ENCODE measurements at places on chromosomes 4 and X.

DNA sequence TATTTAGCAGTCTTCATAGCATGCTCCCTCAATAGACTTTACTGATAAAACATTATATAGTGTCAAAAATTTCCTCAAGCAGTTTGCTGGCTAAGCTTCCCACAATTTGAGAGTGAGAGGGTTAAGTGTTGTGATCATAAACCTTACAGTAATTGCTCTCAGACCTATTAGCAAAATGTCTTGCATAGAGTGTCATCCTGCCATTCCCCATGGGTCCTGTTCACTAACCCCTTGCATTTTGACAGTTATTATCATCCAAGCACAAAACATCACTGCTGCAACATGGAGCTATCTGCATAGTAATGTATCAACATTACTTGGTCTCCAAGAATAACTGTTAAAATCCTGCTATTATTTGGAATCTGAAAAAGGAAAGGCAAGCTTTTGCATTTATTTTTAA lies 196.1 kb upstream of the GK2 start:
- DNase-seq = no peak

DNA sequence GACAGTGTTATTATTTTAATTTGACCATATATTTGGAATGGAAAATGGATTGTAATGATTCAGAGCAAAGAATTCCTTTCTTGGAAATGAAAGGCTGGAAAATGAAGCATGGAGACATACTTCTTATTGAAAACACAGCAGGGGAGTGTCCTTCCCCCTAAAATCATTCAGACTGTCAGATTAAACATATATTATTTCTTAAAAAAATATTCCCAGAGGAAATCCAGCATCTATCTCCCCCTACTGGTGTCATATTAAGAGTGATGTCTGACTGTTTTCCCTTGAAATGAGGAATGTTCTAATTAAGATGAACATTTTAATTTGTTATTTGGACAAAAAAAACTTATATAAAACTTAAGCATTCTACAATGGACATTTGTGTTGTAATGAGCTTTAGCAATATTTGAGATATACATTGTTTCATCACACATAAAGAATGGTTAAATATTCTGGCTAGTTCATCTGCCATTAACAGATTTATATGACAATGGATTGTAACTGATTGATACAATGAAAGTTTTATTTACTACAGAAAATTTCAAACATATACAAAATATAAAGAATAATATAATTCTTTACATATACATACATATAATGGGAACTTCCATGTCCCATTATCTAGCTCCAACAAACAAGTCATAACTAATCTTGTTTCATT lies 264.6 kb downstream of the SPRY1 start:
- DNase-seq = peak; percentile 11

DNA sequence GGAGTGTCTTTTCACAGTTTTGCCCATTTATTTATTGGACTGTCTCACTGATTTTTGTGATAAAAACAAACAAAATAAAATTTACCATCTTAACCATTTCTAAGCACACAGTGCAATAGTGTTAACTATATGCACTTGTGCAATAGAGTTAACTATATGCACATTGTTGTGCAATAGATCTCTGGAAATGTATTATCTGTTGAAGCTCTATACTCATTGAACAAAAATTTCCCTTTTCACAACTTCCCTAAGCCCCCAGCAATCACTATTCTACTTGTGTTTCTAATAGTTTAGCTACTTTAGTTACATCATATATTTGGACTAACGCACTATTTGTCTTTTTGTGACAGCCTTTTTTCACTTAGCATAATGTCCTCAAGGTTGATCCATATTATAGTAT lies 59.7 kb upstream of the BEX4 start:
- no peak for DNase-seq

DNA sequence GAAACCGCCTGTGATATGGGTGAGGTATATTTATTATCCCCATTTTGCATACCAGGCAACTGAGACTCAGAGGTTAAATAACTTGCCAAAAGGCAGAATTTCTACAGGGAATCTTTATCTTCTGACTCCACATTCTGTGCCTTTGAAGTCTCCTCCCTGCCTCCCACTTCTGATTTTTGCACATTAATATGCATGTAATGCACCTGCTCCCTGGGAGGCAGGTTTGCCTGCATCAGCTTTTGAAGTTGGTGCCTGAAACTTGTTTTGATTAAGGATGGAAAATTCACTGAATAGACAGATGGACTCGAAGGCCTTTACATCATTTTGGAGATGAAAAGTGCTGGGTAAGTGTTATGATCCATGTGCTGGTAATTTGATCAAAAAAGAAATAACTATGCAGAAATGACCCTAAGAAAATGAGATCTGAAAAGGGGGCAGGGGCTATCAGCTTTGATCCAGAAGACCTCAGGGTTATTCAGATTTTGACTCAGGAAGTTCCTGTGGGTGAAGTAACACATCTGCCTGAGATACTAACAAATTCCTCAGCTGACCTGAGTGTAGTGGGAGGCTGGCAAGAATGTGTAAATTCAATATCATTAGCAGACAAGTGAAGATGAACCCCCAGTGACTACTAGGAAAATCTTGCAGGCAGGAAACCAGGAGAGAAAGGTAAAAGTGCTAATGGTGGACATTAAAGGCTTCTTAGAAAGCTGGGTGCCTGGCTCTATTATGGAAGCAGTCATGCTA lies 167.5 kb upstream of the BOD1L1 start:
- no peak for DNase-seq

DNA sequence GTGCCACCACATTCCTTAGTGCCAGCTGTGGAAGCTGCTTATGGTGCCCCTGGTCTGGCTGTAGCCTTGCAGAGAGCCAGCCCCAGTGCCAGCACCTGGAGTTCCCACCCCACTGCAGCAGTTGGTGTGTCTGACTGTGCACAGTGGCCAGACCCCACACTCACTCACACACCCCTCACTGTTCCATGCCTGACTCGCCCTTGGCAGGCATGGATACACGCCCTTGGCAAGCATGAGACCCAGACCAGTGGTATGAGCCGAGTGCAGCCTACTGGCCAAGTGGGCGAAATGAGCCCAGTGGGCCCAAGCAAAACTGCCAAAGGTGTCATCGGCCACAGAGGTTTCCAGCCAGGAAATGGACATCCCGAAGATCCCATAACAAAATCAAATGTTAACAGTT lies 27.4 kb downstream of the NAA11 start:
- no peak for DNase-seq

DNA sequence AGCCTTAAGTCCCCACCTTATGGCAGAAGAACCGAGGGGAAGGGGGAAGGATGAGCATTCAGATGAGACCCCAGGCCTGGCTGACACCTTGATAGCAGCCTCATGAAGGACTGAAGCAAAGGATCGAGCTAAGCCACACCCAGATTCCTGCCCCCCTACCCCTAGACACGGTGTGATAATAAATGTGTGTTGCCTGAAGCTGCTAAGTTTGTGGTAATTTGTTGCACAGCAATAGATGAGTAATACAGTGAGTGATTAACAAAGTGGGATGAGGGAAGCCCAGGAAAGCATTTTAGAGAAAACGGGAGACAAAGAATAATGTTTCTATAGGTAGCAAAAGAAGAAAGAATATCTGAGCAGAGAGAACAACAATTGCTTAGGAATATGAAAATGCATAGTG lies 404.2 kb downstream of the MID1IP1 start:
- DNase-seq = no peak

DNA sequence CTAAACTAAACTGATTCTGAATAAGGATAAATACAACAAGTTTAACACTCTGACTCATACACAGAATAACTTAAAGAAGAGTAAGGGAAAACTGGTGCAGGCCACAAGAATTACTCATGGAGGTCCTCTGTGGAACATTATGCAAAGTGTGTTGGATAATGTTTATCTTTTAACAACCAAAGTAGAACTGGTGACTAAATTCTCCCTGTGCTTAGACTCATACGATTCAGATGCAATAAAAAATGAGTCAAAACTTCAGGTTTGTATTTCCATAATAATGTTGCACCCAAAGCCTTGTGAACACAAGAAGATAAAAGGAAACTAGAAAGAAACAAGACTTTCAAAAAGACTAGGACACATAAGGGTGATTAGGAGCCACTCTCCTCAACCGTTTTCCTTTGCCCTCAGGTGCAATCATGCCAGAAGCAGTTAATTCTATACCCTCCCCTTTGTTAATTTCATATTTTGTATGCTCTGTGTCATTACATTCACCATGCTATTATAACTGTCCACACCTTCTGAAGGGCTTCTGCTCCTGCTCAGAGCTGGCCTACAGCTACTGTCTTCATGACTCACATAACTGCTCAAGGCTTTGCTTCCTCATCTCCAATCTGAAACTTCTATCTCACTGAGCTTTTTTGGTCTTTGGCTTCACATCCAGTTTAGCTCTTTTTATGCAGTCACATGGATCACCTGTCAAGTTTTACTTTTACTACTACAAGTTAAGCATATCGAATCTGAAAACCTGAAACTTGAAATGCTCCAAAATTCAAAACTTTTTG lies 60.2 kb downstream of the KCNIP4 start:
- no peak for DNase-seq

DNA sequence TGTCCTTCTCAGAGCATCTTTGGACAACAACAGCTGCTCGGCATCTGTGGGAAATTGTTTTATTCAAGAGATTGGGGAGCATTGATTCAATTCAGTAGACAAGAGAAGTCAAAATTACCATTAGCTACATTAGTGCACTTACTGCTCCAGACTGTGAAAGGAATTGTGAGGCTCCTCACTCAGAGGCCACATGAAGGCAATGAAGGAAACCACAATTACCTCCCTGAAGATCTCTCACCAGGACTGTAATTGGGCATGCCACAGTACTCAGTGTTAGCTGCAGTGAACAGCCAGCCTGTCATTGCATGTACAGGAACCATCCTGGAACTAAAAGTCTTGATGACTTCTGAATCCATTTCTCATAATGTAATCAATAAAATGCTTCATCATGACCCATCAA lies 144.8 kb downstream of the PPA2 start:
- peak; percentile 40 for DNase-seq
